ENCODE measurements at places on chromosomes 1 and 21.

- no peak for DNase-seq
These were observed 7.1 kb downstream of the ZBTB21 start for GRCh38 chr21:42003051-42003461.

DNA sequence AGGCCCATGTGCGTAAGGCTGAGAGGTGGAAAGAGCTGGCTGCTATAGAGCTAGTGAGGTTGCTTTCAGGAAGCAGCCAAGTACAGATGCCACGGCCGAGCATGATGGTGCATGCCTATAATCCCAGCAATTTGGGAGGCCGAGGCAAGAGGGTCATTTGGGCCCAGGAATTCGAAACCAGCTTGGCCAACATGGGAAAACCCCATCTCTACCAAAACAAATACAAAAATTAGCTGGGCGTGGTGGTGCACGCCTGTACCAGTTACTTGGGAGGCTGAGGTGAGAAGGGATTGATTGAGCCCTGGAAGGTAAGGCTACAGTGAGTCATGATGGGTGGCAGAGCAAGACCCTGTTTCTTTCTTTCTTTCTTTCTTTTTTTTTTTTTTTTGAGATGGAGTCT is 2.7 kb downstream of the CCDC24 start:
- no peak for DNase-seq

DNA sequence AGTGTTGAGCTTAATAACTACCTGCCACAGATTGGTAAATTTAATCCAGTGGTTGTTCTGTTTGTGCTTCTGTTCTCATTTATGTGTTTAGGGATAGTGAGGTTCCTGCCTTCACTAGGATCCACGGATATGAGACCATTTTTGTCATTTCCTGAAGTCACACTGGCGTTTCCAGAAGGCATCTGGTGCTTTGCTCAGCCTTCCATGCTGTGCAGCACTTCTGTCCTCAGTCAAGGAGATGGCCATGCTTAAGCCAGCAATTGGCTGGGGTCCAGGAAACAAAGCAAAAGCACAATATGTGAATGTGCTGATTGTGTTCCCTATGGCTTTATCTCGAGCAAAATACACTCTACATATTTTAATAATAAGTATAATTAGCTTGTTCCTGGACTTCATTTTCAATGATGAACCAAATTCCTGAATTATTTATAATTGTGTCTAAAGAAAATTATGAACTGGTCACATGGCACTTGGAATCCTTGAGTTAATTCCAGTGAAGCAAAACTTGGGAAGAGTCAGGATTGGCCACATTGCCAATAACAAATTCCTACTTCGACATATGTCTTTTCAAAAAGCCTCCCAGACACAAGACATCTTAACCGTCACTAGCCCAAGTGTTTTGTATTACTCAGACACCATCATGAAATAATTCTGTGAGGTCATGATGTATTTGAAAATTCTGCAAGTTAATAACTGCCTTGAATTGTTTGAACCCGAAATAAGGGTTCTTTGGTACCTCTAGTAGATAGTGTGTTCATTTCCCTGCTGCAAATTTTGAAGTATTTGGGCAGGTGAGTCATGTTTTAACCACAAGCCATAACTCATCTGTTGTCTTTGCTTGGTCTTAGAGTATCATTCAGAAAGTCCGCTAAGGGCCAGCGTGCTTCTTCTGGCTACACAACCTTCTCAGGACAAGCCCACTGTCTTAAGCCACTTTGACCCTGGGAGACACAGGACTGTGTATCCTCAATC is 412.4 kb downstream of the DISC1 start:
- DNase-seq: no peak

DNA sequence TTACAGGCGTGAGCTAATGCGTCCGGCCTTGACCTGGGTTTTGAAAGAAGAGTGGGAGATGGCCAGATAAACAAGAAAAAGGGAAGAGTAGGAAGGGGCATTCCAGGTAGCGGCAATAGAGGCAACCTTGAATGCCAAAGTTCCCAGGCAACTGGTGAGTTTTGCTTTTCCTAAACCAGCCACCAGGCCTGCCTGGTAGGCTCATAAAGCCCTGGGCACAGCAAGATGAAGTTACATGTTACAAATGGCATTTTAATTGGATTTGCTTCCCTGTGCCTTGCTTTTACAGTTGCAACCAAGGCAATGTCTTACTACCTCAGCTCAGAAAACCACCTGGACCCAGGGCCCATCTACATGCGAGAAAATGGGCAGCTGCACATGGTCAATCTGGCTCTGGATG is 5.5 kb downstream of the LRRC42 start:
- no peak for DNase-seq

GRCh38 chr1:198681252-198681651 is 42.4 kb downstream of the PTPRC start:
- DNase-seq: no peak

DNA sequence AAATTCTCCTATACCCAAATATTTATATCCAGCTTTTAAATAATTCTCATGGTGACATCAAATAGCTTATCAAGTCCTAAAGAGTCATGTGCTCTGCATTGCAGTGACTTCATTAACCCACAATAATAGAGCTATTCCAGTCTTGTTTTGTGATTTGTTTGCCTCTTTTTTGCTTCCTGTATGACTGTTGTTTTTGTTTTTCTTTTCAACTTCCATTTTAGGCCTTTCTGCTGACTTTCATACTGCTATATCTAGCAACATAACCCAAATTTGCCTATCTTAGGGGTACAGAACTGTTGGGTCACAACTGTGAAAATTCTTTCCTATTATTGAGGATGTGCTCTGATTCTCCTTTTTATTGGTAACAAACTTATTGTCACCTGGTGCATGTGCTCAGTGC is 30.3 kb downstream of the SPATA17 start:
- DNase-seq: no peak

DNA sequence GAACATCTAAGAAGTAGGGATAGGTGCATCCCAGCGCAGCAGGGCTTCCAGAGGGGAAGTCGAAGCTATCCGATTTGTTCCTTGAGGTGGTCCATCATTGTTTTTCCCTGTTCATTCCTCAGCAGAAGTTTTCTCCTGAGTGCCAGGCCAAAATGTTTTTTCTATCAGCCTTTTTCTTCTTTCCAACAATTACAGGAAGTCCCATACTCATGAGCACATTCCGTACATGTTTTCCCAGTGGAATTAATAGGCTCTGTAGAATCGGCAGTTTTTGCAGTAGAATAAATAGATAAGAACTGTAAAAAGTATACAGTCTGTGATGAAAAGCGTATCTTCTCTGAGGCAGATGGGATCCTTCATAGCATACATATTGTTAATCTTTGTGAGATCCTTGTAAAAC is 24.8 kb downstream of the CD101 start:
- DNase-seq: no peak

DNA sequence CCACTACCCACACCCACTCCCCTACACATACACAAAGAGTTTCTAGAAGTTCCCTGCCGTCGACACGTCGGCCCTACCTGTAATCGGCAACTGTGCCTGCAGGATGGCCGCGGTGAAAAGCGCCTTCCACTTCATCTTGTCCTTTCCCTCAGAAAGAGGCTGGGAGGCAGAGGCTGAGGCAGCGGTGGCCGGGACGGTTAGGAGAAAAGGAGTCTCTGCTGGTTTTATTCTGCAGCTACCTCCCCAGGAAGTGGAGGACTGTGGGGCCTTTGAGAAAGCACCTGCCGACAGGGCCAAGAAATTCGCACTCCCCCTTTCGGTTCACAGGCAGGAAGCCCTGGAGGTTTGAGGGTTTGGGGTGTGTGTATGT is at the start of gene CD247:
Gene CD247, minus strand, starts transcription at position 199 of the 370 bp plus-strand sequence. Its CDS starts 64 bp downstream, at position 135.
- no peak for DNase-seq

DNA sequence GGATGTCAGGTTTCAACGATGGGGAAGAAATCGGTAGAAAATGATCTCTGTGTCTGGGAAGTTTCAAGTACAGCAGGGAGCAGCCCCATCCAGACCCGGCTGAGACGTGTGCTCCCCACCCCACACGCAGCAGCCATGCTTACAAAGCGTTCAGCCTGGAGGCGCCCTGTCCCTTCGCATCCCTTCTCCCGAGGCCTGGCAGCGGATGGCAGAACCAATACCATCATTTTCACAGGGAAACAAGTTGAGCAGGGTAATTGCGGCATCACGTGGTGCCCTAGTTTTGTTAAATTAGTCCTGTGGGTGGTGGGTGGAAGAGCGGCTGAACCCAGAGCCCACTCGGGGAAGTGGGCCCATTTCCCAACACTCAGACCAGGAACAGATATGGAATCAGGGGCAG is 23.9 kb downstream of the KCNAB2 start:
- DNase-seq: no peak

- DNase-seq: no peak
These were observed 178.8 kb upstream of the NFIA start for GRCh38 chr1:60903591-60903990.

Data from NCI-H187 treated with DMSO at 0.1 percent for 48 hours (cell line).